ENCODE measurements at places on chromosomes 6 and 20.

DNA sequence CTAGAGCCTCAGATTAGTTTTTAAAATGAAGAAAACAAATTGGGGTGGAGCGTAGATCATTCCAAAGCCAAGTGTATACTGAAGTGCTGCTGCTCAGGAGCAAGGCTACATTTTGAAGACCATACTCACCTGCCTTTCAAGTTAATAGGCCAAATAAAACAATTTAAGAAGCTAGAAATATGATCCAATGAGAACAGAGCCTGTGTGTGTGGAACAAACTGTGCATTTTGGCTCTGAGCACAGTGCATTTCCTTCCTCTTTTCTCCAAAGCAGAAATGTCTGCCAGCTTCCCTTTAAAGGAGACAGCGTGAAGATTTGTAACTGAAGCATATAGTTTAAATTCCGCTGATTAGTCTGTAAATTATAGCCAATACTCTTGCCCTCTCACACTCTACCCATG is 3.2 kb upstream of the IFNGR1 start:
- DNase-seq: no peak

GRCh38 chr6:7439228-7439627 is 49.6 kb downstream of the RIOK1 start:
- no peak for DNase-seq

- DNase-seq: no peak
These were observed 33.5 kb downstream of the RNF217 start for GRCh38 chr6:124995645-124996325.

GRCh38 chr6:45293306-45293705 is 34.8 kb upstream of the RUNX2 start:
- DNase-seq: no peak

DNA sequence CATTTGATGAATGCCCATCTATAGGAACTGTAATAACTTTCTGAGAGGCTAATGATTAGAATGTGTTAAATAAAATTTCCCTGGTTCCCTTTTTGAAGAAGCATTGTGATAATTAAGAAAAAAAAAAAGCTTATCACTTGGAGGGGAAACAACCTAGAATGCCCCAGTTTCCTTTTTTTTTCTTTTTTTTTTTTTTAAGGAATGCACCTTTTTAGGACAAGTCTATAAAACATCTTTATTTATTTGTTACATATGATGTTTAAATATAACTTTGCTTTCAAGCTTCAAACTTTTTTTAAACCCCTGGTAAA is 7.3 kb upstream of the MRPS10 start:
- no peak for DNase-seq

- no peak for DNase-seq
These were observed 65.1 kb upstream of the SRSF6 start for GRCh38 chr20:43392561-43392960.

DNA sequence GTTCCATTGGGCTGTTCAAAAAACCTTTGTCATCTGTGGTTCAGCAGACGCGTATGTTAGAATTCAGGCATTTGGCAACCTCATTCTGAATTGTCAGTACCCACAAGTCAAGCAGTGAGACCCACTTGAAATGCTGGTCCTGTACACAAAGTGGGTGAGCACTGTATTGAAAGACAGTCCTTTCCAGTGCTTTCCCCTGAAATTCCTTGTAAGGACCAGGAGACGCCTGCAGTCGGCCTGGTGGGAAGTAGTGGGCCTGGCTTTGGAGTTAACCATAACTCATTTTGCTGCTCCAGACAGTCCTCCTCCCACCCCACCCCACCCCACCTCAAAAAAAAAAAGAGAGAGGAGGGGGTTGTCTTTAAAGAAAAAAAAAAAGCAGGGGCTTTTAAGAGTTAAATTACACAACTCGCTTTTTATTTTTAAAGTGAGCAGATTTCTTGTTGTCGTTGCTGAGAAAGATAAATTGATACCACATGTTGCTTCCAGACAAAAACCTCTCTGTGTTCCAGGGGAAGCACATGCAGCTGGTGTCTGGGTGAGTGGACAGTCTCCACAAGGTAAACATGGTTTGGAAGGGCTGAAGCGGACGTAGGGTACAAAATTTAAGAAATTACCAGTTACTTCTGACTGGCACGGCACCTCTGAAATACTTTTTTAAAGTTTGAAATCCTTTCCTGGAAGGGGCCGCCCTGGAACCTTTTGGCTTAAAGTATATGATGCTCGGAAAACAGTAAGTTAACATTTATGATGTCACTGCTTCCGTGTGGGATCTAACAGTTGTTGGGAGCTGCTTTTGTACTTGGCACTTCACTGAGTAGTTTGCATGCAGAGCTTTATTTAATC is 95.3 kb downstream of the FOXO3 start:
- no peak for DNase-seq

DNA sequence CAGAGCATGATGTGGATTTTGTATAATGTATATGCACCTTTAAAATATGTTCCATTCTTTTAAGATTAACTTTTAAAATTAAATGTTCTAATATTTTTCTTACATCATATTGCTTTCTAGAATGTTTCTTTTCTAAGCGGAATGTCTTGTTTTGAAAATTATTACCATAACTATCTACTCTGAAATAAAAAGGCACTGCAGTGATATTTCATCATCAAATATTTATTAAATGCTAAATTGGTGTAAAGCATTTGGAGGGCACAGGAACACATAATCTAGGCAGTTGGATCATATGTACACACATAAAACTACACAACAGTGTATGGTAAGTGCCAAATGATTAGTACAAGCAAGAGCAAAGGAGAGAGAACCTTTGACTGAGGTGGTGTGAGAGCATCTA is 13.8 kb downstream of the BICRAL start:
- no peak for DNase-seq

- DNase-seq: no peak
These were observed 122.7 kb downstream of the SMOC2 start for GRCh38 chr6:168563656-168564055.

GRCh38 chr6:124131259-124131658 is 327.6 kb downstream of the NKAIN2 start:
- DNase-seq: no peak

- DNase-seq: no peak
These were observed 249.8 kb upstream of the PMEPA1 start for GRCh38 chr20:57959589-57959988.

- no peak for DNase-seq
These were observed 16.7 kb upstream of the VNN1 start for GRCh38 chr6:132730560-132730959.

GRCh38 chr6:26534681-26535465 is 3.3 kb upstream of the HMGN4 start:
- no peak for DNase-seq

GRCh38 chr6:8084586-8084985 is 17.8 kb downstream of the EEF1E1 start:
- DNase-seq: no peak

- DNase-seq: no peak
These were observed 637.5 kb upstream of the MAN1A1 start for GRCh38 chr6:119986934-119987549.

GRCh38 chr6:5497896-5498578 is 236.7 kb downstream of the FARS2 start:
- DNase-seq: no peak

DNA sequence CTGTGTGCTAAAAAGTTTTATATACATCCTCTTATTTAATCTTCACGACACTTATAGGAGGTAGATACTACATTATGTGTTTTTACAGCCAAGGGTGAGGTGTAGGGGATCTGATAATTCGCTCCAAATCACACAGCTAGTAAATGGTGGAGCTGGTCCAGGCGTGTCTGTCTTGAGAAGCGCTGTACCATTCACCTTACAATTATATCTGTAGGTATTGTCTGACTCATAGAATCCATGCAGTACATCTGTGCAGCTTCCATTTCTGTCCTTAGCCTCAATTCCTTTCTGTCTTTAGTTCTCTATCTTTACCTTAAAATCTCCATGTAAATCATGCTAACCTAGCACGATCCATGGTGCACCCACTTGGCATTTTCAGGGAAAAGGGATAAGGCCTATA is 120.7 kb downstream of the CARMIL1 start:
- DNase-seq: no peak

DNA sequence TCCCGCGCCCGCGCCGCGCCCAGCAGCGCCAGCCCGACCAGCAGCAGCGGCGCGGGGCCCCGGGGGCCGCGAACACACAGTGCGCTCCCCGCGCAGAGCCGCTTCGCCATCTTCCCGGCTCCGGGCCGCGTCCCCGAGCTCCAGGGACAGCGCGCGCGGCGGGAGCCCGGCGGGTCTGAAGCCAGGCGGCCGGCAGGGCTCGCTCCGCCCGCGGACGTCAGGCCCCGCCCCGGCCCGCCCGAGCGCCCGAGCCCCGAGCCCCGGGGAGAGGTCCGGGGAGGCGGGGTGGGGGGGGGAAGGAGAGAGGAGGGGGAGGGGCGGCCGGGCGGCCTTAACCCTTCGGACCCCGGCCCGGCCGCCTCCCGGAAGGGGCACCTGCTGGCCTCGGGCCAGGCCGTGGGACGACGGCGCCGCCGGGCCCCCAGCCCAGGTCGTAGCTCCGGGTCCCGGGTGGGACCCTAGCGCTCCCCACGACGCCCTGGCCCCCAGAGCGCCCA is at the start of gene LAMA5:
TSS of gene LAMA5 (minus strand) at position 177 of the 497 bp plus-strand sequence. CDS start at position 110, 67 bp downstream.
- peak; percentile 75 for DNase-seq

GRCh38 chr6:148760258-148760534 is 13.4 kb downstream of the UST start:
- no peak for DNase-seq

DNA sequence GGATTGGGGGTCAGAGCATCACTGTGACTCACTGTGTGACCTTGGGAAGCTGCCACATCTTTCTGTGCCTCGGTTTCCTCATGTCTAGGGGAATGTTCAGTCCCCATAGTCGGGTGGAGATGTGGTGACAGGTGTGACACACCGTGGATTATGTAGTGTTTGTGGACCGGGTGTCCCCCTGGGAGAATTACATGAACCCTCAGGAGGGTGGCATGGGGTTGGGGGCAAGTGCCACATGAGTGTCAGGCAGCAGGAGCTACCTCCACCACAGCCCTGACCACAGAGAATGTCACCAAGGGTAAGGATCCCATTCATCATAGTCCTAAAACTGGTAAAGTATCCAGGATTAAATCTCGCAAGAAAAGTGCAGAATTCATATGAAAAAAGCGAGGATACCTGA is 23.2 kb downstream of the SUN5 start:
- DNase-seq: no peak

GRCh38 chr20:18288749-18289267 is 481 bp downstream of the ZNF133 start:
- peak; percentile 11 for DNase-seq

DNA sequence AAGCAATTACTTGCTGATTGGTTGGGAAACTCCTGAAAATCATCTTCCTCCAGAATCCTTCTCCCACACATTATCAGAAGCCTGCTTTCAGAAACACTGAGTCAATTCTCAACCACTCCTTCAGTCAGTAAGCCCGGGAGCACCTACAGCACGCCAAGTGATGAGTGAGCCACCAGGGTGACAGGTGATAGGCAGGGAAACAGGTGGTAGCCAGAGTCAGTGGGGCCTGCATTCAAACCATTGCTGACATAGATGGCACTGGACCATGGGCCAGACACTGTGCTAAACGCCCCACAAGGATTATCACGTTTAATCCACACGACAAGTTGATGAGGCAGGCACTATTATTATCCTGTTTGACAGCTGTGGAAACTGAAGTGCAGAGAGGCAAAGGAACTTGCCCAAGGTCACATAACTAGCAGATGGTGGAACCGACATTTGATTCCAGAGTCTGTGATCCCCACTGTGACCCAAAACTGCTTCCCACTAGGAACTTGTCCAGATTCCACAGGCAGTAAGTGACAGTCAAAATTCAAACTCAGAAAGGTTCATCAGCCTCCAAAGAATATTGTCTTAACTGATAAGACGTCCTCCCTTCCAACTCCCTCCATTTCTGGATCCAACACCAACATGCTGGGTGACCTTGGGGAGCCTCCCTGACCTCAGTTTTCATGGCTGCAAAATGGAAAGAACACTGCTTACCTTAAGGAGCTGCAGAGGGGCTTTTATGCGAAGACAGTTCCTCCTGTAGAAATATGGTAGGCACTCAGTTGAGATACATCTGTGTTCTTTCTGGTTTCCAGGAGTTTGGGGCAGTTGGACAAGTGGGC is 23.9 kb upstream of the TOP1 start:
- no peak for DNase-seq

DNA sequence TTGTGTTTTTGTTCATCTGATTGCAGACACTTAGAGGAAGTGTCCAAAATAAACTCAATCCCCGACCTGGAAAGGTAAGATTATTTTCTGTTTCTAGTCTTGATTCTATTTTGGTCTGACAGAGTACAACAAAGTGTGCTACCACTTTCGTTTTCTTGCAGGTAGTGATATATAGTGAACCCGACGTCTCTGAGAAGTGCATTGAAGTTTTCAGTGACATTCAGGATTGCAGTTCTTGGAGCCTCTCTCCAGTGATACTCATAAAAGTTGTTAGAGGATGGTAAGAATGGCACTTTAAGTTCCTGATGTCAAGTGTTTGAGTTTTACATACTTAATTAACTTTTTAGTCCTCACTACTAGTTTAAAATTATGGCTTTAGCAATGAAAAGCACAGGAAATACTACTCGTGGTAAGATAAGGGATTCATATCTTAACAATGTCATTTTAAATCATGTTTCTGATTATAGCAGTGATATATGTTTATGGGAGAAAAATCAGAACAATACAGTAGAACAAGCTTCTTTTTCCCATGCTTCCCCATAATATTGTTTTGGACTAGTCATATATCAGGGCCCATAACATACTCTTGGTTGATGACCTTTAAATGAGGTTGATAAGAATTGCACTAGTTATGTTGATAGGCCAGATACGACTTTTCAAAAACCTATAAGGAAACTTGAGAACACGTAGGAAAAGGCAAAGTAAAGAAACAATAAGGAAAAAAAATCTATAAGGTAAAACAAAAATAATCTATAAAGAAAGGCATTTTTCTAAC is 104.0 kb downstream of the RTN4IP1 start:
- no peak for DNase-seq

DNA sequence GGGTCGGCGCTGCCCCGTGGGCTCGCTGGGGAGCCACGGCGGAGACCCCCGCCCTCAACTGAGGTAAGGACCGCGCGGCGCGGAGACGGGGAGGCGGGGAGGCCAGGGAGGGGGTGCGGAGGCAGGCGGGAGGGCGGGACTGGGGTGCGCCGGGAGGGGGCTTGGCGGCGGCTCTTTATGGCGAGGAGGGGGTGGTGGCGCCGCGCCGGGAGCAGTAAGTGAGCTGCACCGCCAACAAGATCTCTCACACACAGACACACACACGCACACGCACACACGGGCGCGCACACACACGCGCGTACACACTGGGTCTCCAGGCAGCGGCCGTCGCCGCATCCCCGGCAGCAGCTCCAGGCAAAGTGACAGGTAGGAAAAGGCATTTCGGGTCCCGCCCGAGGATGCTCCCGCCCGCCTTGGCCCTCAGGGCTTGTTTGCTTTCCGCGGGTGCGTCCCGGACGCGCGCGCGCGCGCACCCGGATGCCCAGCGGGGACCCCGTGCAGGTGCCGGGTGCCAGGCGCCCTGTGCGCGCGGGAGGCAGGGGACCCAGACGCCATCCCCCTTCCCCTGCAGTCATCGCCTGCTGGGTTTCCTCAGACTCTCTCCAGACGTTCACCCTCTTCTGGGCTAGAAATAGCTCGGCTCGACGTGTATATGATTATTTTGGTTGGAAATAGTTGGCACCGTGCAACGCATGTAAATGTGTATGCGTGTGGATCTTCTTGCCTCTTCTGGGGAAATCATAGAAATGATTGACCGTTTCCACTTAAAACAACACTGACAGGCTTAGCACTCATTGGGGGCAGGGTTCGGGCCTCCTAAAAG is at the start of gene PLCB4:
TSS of gene PLCB4 (plus strand) at position 247 of the 823 bp plus-strand sequence. CDS start 238,728 bp downstream, outside the sequence.
- DNase-seq: peak; percentile 37
